Suppressor macrophage treated with lipopolysaccharide for 4 hours (primary cell): ENCODE measurements at places on chromosomes 2 and 18.

DNA sequence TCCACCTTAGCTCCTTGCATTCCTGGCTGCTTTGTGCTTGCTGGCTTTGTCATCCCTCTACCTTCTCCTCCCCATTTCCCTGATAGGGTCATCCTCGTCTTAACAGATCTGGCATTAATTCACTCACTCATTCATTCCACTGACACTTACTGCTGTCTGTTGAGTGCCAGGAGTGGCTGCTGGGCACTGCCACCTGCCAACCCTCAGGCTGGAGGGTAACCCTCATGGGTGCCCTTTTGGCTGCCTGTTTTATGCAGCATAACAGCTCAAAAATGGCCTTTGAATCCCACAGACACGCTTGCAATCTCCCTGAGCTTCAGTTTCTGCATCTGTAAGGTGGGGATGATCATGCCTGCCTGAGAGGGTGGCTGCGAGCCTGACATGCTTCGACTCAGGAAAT, 25.2 kb downstream of the FHOD3 start:
- DNase-seq = no peak

- DNase-seq = no peak
These were observed 1229.0 kb upstream of the NRXN1 start for GRCh38 chr2:52260904-52261303.

GRCh38 chr2:198211706-198212105, 407.3 kb downstream of the PLCL1 start:
- no peak for DNase-seq

DNA sequence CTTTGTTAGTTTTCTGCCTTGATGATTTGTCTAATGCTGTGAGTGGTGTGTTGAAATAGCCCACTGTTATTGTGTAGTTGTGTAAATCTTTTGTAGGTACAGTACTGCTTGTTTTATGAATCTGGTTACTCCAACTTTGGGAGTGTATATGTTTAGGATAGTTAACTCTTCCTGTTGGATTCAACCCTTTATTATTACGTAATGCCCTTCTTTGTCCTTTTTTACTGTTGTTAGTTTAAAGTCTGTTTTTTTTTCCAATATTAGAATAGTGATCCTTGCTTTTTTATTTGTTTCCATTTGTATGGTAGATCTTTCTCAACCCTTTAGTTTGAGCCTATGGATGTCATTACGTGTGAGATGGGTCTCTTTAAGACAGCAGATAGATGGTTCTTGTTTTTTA, 261.5 kb upstream of the CDH2 start:
- DNase-seq = no peak

DNA sequence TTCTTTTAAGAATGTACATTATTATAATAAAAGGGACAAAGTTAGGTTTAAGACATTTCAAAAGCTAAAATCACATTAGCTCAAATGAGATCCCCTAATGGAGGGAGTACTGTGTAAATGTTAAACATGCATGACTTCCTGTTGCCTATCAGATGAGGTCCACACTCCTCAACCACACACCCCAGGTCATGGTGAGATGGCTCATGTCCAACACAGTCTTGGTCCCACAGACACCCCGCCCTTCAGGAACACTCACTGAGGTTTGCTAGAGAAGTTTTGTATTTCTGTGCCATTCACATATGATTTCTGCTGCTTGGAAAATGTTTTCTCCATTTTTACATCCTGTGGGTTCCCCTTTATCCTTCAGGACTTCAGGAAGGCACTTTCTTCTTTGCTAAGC, 491.0 kb downstream of the SOX11 start:
- DNase-seq = no peak

GRCh38 chr18:56423626-56424025, 214.8 kb downstream of the TXNL1 start:
- DNase-seq = no peak

- no peak for DNase-seq
These were observed 290.2 kb downstream of the LPIN1 start for GRCh38 chr2:12036640-12036983.

- no peak for DNase-seq
These were observed 115.6 kb upstream of the TMEM200C start for GRCh38 chr18:6010921-6011320.

DNA sequence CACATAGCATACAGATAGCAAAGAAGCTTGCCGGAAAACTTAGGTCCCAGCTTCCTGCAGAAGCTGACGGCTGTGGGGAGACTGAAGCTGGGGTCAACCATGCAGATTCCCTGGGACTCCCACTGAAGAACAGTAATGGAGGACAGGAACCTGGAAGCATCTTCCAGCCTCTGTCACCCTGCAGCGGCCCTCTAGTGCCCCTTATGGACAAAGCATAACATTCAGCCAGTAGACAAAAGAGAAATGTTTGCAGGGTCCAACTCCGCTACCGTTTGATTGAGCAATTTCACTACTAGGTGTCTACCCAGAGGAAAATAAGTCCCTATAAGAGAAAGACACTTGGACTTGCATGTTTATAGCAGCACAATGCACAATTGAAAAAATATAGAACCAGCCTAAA, 460.6 kb downstream of the CNTNAP5 start:
- no peak for DNase-seq

DNA sequence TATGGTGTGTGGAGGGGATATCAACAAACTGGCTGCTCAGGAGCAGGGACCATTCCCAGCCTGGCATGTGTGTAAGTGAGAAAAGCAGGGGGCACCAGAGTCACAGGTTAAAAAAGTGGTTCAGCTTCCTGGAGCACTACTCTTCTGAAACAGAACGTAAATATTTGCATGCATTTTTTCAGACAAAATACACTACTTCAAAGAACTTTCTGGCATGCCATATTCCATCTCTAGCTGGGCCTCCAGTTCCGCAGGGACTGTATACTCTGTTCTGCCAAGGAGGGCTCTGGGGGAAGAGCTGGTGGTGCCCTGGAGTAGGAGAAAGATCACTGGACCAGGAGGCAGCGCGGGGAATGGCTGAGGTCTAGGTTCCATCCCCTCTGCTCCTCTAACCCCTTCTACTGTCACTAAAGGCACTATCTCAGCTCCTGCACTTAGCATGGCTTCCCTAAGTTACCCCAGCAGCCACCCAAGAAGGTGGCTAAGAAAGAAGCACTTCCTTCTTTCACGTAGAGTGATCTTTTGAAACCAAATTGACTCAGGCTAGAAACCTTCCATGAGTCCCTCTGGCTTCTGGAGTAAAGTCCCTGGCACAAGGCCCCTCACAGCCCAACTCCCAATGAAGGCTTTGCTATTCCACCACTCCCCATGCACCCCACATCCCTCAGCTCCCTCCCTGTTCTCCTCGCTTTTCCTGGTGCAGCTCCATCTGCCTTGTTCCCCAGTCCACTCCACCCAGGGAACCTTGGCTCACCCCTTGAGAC, 57.6 kb upstream of the CABLES1 start:
- DNase-seq = peak; percentile 68

- DNase-seq = no peak
These were observed 172.3 kb downstream of the PRKCE start for GRCh38 chr2:45823723-45824206.

- DNase-seq = peak; percentile 75
These were observed 136.4 kb upstream of the SLC1A4 start for GRCh38 chr2:64852771-64853241.

DNA sequence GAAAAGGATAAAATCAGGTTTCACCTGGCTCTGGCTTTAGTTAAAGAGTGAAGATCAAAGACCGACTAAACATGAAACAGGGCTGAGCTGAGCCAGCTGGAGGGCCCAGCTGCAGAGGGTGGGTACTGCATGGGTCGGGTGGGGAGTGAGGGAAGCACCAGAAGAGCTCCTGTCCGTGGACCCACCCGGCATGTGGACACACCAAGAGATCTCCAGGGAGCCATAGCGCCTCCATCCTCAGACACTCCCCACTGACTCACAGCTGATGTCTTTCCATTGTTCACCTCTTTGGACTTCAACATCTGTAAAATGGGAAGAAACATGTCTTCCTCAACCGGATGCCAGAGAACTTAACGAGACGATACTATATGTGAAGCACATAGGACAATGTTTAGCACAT, 178.3 kb upstream of the KLHL29 start:
- DNase-seq = no peak

- peak; percentile 88 for DNase-seq
These were observed 8.8 kb downstream of the RTP5 start for GRCh38 chr2:241877989-241878970.

DNA sequence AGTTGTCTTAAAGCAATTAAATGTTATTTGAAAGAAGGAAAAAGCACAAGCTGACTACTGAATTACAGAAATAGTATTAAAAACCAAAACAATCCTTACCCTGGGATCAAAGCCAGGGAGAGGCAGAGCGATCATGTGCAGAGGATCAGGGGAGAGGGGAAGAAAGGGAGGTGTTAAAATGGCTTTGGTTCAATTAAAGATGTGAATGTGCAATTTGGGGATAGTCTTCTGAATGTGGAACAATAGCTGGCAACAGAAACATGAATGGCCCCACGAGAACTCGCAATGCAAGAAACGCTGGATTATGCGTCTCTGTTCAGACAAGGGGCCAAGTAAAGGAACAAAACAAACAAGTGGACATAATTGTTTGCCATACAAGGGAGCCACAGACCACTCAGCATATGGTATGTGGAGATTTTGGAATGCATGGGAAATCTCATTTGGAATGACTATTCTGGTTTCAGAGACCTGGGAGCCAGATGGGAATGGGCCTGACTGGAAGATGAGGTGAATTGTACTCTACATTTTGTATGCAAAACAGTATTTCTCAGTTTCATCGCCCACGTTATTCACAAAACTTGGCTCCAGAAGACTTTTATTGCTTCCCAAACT, 155.4 kb downstream of the SLC4A3 start:
- no peak for DNase-seq

DNA sequence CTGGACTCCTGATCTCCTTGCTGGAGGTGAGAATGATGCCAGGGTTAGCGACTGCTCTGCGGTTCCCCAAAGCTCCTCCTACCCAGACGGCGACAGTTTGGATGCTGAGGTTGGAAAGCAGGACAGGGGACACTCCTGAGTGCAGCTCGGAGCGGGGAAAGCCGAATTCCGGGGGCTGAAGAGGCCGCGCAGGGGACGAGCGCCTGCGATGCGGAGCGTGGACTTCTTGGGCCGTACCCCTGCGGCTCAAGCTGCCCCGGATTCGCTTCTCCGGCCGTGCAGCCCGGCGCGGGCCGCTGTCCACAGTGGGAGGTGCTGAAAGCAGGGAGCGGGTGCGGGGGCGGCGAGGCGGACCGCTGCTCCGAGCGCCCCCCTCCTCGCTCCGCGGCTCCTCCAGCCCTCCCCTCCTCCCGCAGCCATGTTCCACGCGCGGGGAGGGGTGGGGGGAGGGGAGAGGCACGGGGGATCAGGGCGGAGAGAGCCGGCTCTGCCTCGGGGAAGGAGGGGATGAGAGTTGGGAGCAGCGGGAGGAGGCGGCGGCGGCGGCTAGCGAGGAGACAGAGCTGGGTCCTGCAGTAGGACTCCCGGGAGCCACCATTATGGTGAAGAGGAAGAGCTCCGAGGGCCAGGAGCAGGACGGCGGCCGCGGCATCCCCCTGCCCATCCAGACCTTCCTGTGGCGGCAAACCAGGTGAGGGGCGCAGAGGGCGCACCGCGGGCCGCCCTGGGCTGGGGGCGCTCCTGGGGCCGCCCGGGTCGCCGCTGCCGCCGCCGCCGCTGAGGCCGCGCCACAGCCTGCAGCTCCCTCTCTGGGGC, at the start of gene UNC80:
Gene UNC80 (plus strand): TSS at position 359 of the 816 bp plus-strand sequence. CDS start 241 bp downstream, at position 600.
- DNase-seq = peak; percentile 26

DNA sequence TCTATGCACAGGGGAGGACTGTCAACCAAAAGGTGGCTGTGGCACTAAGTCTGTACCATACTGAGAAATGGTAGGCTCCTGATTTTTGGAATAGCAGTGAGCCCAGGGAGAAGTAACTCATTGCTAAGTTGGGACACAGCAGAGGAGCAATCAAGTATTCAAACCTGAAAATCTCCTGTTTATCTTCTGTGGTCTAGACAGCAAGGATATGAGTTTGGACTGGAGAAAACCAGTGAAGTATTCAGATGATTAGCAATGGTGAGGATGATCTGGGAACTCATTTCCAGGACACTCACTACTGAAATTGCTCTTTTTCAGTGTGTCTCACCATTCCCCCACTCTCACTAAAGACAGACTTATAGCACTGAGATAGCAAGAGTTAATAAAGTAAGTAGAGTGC, 112.0 kb downstream of the GULP1 start:
- DNase-seq = no peak

- peak; percentile 55 for DNase-seq
These were observed 31.6 kb upstream of the NCK2 start for GRCh38 chr2:105712981-105713596.

DNA sequence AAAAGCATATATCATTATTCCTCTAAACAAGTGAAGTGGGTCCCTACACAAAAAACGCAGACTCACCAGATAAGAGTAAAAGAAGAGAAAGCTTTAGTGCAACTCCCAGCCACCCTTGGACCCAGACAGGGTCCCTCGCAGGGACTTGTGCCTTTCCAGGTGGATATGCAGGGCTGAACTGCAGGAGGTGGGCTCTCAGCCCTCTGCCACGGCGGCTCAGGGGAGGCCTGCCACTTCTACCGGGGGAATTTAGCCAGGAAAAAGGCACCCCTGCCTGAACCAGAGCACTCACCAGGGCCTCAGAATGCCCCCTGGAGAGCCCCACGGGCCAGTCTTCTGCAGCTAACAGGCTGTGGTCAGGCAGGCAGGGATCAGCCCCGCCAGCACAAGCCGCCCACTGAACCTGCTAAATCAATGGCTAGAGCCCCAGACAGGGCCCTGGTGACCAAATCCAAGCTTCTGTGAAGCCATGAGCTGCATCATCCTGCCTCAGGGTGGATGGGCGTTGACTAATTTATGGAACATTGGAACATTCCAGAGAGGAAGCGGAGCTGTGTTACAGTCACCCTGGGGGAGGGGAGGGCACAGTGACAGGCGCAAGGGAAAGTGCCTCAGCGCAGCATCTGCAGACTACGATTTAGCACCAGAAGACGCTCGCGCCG, 209.3 kb downstream of the EIPR1 start:
- DNase-seq = no peak

DNA sequence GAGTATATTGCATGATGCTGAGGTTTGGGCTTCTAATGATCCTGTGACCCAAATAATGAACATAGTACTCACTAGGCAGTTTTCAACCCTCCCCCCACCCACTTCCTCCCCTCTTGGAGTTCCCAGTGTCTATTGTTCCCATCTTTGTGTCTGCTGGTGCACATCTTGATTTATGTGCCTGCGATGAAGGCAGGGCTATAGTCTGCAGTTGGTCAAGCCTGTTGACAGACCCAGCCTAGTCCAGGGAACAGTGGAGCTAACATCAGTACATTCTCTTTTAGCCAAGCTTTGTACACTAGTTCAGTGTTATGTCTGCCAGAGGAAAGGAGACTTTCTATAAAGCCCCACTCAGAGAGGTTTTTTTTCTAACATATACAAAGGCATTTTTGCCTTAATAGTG, 287.6 kb downstream of the CPS1 start:
- no peak for DNase-seq

DNA sequence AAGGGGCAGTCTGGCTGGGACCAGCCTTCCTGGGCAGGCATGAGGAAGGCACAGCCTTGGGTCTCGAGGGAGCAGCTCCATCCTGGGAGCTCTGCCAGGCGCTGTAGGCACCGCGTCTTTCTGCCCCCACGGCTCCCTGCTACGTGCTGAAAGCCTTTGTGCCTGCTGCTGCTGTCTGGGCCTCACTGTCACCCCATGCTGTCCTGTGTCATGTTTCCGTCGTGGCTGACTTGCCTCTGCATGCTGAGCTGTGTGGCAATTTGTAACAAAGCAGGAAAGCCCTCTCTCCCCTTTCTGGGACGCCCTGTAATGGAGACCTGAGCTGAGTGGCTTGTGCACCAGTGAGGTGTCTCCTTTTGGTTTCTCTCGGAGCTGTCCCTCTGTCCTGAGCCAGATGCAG, 152.5 kb downstream of the TSN start:
- DNase-seq = no peak

- no peak for DNase-seq
These were observed 560.7 kb upstream of the CRIM1 start for GRCh38 chr2:35794796-35795450.
